ENCODE measurements at places on chromosomes 1 and 21.

GRCh38 chr1:108725906-108726305, 13.2 kb downstream of the FNDC7 start:
- no peak for DNase-seq

GRCh38 chr1:211939876-211940468, 95.4 kb downstream of the INTS7 start:
- DNase-seq = peak; percentile 27

DNA sequence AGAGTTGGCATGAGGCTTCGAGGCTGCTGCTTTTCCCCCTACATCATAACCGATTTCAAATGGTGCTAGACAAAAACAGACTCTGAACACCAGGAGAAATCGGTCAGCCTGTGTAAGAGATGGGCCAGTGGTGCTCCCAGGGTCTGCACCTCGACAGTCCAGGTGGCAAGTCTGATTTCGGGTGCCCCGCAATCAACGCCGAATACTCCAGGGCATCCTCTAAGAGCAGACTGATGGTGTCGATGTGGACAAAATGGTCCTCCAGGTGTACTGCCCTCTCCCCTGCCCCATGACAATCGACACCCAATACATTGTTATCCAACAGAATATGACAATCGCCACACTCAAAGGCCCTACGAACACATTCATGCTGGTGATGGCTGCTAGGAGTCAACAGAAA, 50.0 kb downstream of the CD46 start:
- no peak for DNase-seq

- no peak for DNase-seq
Observed at GRCh38 chr1:23661887-23662286, 29.7 kb upstream of the RPL11 start.

DNA sequence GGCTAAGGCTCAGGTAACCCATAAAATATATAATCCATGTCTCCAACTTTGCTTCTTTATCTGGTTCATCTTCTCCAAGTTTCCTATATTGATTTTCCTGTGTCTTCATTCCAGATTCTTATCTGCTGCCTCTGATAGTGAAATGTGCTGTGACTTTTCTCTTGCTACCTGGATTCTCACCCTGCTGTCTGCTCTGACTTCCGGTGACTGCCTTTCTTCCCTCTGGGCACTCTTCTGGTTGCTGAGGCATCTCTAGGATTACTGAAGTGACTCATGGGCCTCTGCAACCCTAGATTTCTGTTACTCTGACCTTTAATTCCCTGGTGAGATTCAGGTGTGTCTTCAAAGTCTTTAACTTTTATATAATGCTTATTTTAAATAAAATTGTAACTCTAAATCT, 46.9 kb downstream of the GIPC2 start:
- no peak for DNase-seq

DNA sequence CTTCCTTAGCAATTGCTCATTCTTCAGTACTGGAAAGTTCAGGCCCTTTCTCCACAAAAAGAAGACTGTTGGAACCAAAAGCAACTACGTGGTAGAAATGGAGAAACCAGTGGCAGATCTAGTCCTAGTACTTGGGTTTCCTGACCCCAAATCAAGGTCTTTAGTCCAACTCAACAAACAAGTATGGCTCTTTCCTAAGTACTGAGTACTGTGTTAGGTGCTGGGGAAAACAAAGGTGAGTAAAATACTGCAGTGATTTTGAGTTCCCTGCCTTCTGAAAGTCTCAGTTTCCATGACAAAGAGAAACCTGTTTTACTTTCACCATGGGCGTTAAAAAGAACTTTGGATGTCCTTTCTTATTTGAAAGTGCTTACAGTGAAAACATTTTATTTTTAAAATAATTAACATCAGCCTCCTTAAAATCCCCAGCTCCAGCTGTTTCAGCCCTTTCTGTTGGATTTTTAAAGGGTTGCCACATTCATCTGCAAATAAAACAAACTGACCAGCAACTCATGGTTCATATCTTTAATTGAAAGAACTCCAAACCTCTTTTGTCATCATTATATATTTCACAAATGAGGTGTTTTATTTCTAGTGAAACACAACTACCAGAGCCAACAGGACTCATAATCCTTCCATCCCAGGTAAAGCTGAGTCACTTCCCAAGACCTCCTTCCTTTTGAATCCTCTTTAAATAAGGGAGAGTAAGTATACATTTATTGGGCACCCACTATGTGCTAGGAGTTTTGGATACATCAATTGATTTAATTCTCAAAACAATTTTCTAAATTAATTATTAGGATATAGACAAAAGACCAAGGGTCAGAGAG, 35.4 kb downstream of the PLPP3 start:
- DNase-seq = no peak

- no peak for DNase-seq
Observed at GRCh38 chr1:37482004-37482785, 7.8 kb downstream of the ZC3H12A start.

GRCh38 chr21:22703521-22703920, 1705.3 kb downstream of the NCAM2 start:
- no peak for DNase-seq

- no peak for DNase-seq
Observed at GRCh38 chr1:195415584-195415983, 1192.7 kb downstream of the KCNT2 start.

DNA sequence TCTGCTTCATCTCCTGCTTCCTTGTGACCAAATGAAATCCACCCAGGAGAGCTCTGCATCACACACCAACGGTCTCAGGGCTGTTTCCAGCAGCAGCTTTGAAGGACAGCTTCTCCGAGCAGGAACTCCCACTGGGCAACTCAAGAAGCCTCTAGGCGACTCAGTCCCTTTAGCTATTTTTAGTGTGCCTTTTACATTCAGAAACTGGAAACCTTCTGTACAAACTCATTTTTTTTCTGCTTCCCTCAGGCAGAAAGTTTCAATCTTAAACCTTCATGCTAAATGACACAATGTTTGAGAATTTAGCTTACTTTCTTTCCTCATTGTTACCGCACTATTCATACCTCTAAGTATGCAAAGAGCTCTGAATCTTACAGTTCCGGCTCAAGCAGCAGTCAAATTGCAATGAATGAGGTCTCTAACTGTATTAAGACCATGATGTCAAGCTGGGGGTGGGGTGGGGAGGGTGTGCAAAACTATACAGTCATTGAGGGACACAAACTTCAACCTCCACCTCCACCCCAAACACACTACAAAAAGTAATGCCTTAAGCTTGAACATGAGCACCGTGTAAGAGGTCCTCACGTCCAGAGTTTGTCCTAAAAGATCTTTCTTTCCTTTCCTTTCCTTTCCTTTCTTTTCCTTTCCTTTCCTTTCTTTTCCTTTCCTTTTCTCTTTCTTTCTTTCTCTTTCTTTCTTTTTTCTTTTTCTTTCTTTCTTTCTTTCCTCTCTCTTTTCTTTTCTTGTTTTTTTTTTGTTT, 16.4 kb upstream of the TARBP1 start:
- no peak for DNase-seq

- DNase-seq = no peak
Observed at GRCh38 chr1:58158506-58159433, 387.8 kb downstream of the OMA1 start.

DNA sequence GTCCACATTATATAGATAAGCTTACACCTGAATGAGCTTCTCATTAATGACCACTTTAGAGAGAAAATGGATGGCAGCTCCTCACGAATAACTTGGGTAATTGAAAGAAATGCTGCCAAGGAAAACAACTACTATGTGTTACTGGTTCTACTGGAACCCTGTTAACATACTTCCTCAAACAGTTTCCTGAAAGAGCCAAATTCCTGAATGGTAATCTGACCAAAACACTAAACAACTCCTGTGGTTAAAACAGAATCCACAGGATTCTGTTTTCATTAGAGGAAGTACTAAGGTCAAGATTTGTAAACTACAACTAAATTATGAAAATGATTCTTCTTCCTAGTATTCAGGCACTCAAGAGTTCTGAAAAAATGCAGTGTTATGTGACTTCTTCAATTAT, 107.2 kb downstream of the DNM3 start:
- no peak for DNase-seq

DNA sequence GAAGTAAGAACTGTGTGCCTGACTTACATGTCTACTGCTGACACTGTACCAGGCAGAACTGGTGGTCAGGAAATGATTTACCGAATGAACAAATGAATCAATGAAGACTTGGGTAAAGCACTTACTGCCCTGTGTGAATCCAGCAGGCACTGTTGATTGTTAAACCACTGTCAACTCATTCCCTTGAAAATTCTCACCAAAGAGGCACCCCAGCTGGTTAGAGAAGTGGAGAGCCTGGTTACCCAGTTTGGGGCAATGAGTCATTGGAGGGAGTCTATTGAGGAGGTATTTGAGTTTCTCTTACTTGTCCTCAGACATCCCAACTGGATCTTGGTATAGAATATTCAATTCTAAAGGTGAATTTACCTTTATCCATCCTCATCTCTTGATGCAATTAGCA, 34.2 kb downstream of the JUN start:
- DNase-seq = no peak

DNA sequence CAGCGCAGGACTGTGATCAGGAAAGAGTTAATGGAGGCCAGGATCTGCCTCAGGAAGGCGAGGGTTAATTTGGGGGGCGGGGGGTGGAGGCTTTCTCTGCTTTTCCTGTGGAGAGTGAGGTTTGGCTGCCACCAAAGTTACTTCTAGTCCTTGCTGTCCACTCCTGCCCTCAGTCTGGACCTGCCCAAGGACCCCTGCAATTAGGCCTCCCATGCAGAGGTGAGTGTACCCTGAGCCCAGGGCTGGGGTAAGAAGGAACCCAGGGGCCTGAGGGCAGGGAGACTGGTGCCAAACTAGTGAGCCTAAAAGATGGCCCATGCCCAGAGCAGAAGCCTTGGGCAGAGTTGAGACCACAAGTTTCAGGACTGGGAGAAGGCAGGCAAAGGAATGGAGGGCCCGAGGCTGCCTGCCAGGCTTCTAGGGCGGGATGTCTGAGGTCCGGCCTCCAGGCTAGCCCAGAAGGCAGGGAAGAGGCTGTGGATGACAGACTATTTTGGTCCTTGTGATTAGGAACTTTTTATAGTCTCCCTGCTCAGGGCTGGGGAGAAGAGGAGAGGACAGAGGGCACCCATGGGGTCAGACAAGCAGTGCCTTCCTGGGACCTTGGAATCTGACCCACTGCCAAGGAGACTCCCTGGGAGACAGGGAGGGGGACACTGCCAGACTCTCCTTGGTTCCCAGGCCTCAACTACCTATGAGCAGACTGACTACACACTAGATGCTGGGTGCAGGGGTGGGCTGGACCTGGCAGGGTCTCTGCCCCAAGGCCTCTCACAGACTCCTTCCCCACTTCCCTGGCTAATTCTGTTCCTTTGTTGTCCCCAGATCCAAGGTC, at the start of gene FAM110D:
Gene FAM110D (plus strand): TSS at position 172 of the 835 bp plus-strand sequence. CDS start 2,213 bp downstream, outside the sequence.
- DNase-seq = no peak

- no peak for DNase-seq
Observed at GRCh38 chr1:208013210-208013609, 102.3 kb upstream of the CD34 start.

DNA sequence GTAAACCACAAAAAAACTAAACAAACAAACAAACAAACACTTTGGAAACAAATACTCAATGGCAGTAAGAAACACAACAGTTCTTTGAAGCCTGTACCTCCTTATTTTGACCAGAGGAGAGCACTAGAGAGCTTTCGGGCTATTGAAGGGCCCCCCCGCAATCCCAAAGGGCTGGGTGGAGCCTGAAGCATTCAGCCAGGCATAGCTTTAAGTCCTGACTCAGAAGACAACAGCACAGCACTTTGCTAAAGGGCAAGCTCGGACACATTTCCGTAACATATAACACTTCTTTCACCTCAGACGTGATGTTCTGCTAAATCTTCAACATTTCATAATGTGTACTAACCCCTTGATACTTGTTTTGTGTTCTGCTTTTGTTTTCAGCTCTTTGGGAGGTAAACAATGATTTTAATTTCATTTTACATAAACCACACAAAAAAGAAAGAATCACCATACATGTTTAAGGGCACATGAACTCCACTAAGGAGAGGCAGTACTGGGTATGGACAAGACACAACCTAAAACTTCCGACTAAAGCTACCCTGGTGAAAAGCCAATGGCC, 9.7 kb upstream of the SHCBP1L start:
- DNase-seq = no peak

GRCh38 chr1:238604357-238604756, 713.6 kb upstream of the ZP4 start:
- DNase-seq = no peak

DNA sequence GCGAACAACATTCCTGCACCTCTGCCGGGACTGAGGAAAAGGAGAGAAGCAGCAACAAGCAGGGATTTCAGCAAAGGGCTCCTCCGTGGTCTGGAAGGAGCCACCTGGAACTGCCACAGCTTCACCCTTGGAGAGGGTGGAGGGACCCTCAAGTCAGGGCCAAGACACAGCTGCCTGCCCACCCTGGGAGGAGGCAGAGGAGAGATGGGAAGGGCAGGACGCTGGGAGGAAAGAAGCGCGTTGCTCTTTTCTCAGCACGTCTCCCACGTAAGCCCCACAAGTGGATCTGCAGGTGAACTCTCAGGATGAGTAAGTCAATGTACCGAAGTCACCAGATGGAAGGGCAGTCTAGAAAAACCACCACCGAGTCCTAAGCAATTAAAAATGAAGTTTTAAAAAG, 39.6 kb downstream of the SLC19A1 start:
- no peak for DNase-seq

DNA sequence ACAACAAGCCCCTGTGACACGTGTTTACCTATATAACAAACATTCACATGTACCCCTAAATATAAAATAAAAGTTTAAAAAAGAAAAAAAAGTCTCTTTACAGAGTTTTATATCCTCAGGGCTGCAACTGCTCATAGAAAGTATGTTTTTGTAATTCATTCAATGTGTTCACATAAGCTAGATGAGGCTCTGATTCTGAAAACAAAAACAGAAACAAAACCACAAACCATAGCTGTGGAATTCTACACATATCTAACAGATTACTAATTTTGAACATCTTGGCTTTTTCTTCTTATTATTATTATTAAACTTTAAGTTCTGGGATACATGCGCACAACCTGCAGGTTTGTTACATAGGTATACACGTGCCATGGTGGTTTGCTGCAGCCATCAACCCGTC, 579.6 kb upstream of the ZRANB2 start:
- DNase-seq = no peak

DNA sequence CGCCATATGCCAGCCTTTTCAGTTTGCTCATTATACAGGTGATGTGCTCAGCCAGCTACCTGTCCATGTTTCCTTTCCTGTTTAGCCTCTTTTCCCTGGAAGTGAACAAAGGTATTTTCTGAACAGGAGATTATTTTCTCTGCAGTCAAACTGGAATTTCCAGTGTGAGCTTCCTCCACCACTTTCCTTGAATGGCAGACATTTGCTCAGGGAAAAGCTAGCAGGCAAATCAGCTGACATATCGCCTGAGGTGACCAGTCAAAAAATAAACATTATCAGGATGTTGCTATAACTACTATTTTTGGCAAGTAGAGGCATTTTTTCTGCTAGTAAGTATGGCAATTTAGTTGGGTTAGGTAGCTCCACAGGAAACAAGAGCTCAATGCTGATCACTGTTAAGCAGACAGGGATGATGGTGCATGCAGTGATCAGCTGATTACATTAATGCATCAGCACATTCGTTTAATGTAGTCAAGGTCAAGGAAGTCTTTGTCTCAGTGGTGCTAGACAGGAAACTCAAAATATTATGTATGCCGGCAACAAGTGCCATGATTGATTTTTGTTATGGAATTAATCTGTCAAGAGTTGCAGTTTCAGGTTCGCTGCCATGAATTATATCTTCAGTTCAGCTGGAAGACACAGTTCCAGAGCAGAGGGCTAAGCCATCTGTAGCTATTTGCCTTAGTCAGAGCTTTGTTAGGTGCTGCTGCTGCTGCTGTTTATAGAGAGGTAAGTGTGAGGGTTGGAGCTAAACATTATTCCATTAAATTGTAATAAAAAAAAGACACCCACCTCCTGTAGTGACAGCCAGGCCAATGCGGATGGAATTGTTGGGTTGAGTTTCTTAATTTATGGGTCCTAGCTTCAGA, 179.7 kb upstream of the ST6GALNAC5 start:
- no peak for DNase-seq

All from activated CD4-positive, alpha-beta T cell treated with anti-CD3 and anti-CD28 coated beads for 24 hours (primary cell).